T follicular helper cell (primary cell): ENCODE measurements at places on chromosomes 3 and 15.

- DNase-seq, result no peak
Observed at GRCh38 chr3:105610473-105610872, 243.8 kb downstream of the ALCAM start.

DNA sequence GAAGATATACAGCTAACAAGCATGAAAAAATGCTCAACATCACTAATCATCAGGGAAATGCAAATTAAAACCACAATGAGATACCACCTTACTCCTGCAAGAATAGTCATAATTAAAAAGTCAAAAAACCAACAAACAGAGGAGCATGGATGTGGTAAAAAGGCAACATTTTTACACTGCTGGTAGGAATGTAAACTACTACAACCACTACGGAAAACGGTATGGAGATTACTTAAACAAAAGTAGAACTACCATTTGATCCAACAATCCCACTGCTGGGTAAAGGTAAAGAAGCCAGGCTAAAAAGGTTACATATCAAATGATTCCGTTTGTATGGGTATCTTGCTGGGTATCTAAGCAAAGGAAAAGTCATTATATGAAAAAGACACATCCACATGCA lies 53.8 kb downstream of the STAG1 start:
- no peak for DNase-seq

GRCh38 chr15:49370782-49371181 lies 52.3 kb upstream of the FGF7 start:
- DNase-seq, result no peak

DNA sequence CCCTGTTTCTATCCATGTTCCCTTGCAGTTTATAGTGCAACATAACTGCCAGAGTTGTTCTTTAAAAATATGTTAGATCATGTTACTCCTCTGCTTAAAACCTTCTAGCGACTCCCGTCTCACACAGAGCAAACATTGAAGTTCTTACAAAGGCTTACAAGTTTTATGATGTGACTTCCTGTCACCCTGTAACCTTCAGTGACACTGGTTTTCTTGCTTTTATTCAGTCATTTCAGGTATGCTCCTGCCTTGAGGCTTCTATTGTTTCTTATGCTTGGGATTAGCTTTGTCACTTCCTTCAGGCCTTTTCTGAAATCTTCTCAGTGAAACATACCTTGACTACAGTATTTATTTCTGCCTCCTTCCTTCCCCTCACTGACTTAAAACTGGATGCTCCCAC lies 252.1 kb downstream of the DOCK3 start:
- DNase-seq, result no peak

- DNase-seq, result peak; percentile 59
Observed at GRCh38 chr3:37974121-37975083, 16.2 kb upstream of the VILL start.

- no peak for DNase-seq
Observed at GRCh38 chr15:58931987-58932588, 1.4 kb downstream of the SLTM start.

DNA sequence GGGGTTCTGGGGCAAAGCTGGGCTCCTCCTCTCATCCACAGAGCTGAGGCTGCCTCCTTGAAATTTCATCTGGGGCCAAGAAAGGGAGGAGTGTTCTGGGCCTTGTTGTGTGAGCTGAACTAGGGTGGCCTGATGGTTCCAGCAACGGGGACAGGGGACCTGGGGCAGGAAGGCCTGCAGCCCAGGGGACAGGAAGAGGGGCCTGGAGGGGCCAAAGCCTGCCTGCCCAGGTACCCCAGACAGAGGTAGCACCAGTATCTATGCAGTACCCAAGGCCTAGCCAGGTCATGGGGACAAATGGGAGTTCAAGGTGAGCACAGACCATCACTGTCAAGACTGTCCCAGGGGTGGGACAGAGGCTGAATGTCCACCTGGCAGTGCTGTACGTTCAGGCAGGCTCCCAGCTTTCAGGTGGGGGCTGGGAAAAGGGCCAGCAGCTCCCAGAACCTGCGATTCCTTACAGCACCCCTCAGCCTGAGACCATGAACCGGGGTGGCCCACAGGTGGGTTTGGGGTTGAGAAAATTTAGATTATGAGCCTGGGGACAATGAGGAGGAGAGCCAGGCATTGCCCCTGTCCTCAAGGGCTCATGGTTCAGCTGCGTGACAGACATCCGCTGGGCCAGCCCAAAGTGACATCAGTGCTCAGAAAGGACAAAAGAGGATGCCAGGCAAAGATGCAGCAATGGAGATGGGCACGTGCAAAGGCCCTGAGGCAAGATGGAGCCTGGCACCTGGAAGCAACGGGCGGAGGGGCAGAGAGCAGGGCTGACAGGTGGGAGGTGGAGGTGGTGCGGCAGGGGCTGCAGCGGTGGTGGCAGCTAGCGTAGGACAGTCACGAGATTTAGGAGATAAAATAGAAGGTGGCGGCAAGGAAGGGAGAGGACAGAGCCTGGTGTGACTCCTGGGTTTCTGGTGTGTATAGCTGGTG lies 28.0 kb downstream of the PSTPIP1 start:
- no peak for DNase-seq

DNA sequence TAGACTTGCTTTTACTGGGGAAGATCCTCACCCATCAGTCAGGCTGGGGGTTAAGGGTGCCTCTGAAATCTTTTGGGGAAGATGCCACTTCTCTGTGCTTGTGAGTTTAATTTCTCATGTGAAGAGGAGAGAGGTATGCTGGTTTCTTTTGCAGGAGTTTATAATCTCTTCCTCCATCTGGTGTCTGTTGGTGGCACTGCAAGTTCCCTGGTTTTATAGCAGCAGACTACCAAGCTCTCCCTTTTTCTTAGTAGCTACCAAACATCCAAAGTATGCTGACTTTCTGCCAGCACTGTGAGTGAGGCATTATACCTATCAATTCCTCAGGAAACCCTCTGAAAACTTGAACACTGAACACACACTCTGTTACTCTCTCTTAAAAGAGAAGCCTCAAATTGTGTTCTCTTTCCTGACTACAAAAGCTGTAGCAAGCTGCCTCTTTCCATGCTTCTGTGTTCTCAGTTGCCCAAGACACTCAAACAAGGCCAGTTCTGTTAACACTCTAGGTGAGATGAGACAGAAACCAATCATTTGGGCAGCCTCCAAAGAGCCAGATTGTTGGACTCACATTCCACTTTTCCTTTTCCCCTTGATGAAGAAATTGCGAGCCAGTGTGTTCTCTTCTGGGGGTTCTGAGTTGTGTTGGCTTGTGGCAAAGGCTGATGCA lies 299.5 kb downstream of the GAP43 start:
- no peak for DNase-seq
